Stimulated activated CD8-positive, alpha-beta memory T cell treated with anti-CD3 and anti-CD28 coated beads, Interleukin-7, amount 100 ng/mL, for 1 hour (primary cell): ENCODE measurements at places on chromosomes 4 and X.

- DNase-seq, result no peak
Measured at GRCh38 chr4:83767067-83767466, 231.2 kb downstream of the GPAT3 start.

GRCh38 chrX:143669395-143669794 lies 33.5 kb upstream of the SLITRK4 start:
- no peak for DNase-seq

DNA sequence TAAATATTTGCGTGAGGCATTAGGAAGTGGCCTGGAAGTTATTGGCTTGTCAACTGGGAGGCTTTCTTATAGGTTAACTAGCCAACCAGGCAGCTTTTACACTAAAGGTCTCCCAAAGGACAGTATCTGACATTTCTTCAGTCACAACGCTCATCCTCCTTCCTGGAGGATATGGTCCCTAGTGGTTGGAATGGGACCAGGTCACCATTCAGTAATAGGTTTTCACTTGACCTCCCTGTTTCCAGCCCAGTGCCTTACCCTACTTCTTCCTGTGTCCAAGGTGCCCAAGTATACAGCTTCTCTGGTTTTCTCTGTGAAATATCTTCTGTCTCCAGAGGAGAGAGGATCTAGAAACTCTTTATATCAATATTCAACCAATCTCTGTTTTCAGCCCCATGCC lies 38.5 kb downstream of the RPS6KA3 start:
- DNase-seq, result no peak

GRCh38 chr4:134078230-134078914 lies 123.2 kb downstream of the PABPC4L start:
- no peak for DNase-seq
